ENCODE measurements at places on chromosomes 11 and 22.

GRCh38 chr22:17973217-17973616 lies 51.1 kb downstream of the MICAL3 start:
- no peak for DNase-seq

DNA sequence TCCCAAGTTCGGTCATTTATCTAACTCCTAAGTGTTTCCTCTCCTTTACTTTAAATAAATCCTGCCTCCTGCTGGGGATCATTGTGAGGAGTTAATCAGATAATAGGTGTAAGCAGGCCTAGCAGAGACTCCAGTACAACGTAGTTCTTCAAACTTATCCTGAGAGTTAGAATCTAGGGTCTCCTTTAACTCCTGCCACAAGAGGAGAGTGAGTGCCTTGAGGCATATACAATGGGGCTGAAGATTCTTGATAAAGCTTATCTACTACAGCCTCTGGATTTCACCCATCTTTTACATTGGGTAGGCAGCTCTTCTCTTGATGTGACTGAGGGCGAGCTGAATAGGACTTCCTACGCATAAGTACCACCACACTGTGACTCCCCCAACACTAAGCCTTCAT lies 3.1 kb upstream of the GALNT18 start:
- no peak for DNase-seq

DNA sequence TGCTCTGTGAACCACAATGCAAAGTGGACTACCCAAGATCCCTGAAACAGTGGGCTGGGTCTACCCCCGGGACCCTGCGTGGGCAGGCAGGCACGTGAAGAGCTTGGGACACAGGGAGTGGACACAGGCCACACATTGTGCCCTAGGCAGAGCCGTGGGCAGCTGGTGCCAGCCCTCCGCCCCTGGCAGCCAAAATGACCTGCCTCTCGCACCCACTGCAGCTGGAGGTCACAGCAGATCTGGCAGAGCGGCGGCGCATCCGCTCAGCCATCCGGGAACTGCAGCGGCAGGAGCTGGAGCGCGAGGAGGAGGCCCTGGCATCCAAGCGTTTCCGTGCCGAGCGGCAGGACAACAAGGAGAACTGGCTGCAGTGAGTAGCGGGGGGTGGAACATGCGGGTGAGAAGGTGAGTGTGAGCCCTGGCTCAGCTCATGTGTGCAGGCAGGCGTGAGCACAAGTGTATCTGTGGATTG lies 6.7 kb downstream of the SMTN start:
- DNase-seq, result no peak

DNA sequence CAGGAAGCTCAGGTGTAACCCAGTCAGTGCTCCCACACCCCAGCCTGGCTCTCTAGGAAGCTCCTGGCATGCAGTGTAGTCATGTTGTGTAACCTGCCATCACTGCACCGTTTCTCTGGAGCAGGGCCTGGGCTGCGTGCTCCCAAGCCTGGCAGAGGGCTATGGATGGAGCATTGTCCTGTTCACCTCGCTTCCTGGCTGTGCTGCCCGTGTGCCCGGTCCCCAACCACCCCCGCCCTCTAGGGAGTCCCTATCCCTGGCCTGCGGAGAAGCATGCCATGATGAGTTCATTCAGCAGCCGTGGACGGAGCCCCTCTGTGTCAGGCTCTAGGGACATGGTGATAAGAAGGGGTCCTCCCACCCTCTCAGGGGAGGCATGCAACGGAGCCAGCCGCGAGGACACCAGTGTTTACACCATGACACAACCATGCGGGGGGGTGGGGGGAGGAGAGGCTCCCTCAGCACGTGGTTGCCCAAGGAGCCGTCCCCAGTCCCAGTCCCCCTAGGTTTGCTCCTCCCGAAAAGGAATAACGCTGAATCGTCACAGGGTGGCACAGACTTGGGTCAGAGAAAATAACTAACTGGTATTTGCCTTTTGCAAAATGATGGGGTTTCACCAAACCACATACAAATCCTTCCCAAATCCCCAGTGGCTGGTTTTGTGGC lies 73.1 kb downstream of the FBLN1 start:
- no peak for DNase-seq

DNA sequence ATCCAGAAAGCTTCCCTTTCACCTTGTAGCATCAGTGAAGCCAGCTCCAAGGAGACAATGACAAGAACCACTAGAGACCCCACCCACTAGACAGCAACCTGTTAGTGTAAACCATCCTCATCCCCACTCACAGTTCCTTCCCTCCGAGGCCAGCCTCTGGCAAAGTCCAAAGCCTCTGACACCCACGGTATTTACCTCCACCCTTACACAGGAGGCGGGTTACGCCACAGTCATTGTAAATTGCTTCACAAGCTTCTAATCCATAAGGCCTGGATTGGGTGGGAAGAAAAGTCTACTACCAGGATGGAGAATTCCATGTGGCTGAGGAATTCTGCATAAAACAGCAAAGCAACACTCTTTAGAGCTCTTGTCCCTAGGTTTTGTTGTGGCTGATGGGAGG lies 287.4 kb downstream of the BUD13 start:
- no peak for DNase-seq
